Lung (tissue), 17 donors: ENCODE measurements at places on chromosomes 11 and 22. TPM values are rescaled to one million over a fixed set of nuclear protein-coding genes. Genes with fewer than 3 reads are reported as not detected.

- no peak for DNase-seq
- H3K27ac ChIP-seq: no peak overlapping the region
- peaks cover 10% of the 10 kb centered on the region for H3K4me1 ChIP-seq
- H3K36me3 ChIP-seq: peaks cover 5% of the 10 kb centered on the region
- H3K27me3 ChIP-seq: no peaks in the 10 kb centered on the region
These were observed 71.2 kb downstream of the ZBTB16 start for GRCh38 chr11:114130629-114131277.

DNA sequence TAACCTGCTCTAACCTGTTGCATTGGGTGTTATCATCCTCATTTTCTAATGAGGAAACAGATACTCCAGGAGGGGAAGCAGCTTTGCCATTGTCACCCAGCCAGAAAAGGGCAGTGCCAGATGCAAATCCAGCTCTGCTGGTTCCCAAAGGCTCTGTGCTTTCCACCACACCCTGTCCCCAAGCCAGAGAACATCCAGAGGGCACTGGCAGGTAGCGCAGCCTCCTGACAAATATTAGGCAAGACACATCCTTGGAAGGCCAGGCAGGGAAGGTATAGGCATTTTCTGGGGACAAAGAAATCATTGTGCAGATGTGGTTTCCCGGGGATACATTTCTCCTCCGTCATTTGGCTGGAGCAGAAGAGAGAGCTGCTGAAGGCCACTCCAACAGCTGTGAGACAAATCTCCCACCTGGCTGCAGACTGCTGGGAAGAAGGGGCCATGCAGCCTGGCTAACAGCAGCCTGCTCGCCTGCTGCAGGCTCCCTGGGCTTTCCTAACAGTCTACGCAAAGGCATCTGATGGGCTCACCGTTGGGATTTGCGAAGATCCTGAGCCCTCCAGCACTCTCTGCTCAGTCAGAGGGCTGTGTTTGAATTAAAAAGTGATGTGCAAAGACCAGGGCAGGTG lies 93.9 kb upstream of the PITPNB start:
- peaks cover 13% of the 10 kb centered on the region for H3K36me3 ChIP-seq
- H3K27me3 ChIP-seq: no peaks in the 10 kb centered on the region
- DNase-seq: no peak
- no peak overlapping the region for H3K4me3 ChIP-seq
- H3K4me1 ChIP-seq: peaks cover 6% of the 10 kb centered on the region
- H3K27ac ChIP-seq: no peak overlapping the region

- no peaks in the 10 kb centered on the region for H3K27me3 ChIP-seq
- H3K4me1 ChIP-seq: peaks cover 15% of the 10 kb centered on the region
- H3K27ac ChIP-seq: peak within 1 kb of the TSS; percentile 79
- H3K36me3 ChIP-seq: peaks cover 3% of the 10 kb centered on the region
- DNase-seq: peak; percentile 98
These were observed at the start of gene NAGA for GRCh38 chr22:42070517-42071422. NAGA (minus strand) TSS chr22:42070812; CDS start chr22:42070297, 515 bp downstream.

DNA sequence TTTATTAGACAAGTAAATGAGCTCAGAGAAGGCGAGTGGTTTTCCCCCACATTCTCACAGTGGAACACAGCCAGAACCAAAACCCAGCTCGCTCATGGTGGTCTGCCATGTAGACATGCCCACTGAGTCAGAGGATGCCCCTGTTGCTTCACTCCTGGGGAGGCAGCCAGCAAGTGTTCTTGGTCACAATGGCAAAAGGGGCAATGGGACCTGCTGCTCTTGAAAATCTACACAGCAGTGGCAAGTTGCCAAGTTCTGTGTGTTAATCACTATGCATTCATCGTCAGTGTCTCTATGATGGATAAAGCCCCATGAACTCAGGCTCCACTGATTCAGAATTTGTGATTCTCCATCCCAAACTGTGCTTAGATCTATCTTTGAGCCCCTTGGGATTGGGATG lies 64.7 kb upstream of the TBCEL start:
- no peaks in the 10 kb centered on the region for H3K4me1 ChIP-seq
- H3K27me3 ChIP-seq: no peaks in the 10 kb centered on the region
- no peaks in the 10 kb centered on the region for H3K36me3 ChIP-seq
- H3K27ac ChIP-seq: no peak overlapping the region

RTN4RL2 gene
- 4.8 TPM for total RNA-seq

DNA sequence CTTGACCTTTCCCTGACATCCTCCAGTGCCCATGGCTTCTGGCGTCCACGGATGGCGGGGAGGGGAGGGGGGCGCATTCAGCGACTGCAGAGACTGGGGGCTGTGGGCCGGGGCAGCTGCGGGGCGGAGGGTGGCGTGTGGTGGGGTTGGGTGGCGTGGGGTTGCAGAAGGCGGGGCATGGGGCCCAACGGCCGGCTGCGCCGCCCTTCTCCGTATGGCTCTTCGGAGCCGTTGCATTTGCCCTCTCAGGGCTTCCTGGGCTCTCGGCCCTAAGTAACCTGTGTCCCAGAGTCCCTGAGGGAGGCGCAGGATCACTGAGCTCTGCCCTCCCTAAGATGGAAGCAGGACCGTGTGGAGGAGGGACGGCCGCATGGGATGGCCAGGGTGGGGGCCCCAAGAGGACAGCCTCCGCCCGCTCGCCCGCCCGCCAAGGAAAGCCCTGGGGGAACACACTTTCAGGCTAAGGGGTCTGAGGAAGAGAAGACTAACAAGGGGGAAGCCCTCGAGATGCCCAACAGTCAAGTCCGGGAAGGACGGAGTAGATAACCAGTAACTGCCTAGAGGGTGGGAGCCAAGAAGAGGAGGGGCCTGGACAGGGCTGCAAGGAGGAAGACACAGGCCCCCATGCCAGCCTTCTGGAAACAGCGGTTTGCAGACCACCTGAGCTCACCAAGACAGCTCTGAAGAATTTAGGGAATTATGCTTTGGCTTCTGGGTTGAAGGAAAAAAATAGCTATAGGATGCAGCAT lies 9.2 kb upstream of the AIFM3 start:
- H3K36me3 ChIP-seq: no peaks in the 10 kb centered on the region
- DNase-seq: no peak
- no peak overlapping the region for H3K27ac ChIP-seq
- H3K4me3 ChIP-seq: peak overlapping the region; percentile 58
- H3K4me1 ChIP-seq: no peaks in the 10 kb centered on the region

DNA sequence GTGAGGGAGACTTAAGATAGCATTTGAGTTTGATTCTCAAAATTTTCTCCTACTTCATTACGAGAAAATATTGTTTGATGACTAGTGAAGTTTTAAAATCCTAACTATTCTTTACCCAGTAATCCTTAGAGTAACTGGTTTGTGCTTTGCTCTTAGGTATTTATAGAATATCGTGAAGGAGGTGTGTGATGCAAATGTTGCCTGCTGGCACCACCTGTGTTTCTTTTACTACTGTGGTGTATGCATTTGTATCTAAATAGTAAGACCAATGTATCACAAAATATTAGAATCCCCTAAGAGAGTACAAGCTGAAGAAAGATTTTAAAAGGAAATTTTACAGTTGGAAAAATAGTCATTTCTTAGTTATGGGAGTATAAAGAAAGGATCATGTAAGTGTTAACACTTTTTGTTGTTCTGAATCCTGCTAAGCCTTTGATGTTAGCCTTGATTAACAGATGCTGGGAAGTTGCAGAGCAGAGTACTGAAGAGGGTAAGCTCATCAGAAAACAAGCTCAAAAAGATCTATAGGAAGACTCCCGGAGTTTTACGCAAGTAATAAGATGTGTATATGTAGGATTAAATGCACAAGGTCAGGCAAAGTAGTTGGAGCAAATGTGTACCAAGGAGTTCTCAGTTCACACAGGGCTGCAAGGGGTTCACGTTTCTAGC lies 102.2 kb upstream of the SLC6A5 start:
- no peaks in the 10 kb centered on the region for H3K4me1 ChIP-seq
- DNase-seq: no peak
- no peak overlapping the region for H3K4me3 ChIP-seq
- H3K36me3 ChIP-seq: peaks cover 10% of the 10 kb centered on the region
- H3K27ac ChIP-seq: no peak overlapping the region

DNA sequence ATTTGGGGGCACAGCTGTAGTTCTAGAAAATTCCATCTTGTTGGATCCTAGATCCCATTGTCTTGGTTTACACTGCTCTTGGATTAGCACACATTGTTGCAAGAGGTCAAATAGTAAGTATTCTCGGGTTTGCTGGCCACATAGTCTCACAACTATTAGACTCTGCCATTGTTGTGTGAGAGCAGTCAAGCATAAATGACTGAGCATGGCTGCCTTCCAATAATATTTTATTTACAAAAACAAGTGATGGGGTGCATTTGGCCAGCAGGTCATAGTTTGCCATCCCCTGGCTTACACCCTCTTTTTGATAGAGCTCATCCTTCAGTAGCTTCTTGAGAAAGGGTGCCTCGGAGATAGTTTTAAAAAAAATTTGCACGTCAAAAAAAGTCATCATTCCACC lies 77.9 kb upstream of the ALX4 start:
- H3K4me1 ChIP-seq: no peaks in the 10 kb centered on the region
- no peak overlapping the region for H3K27ac ChIP-seq
- no peak overlapping the region for H3K4me3 ChIP-seq

GRCh38 chr22:39275814-39276439 lies 31.1 kb upstream of the PDGFB start:
- DNase-seq: no peak
- no peaks in the 10 kb centered on the region for H3K36me3 ChIP-seq
- H3K27ac ChIP-seq: no peak overlapping the region
- H3K4me3 ChIP-seq: no peak overlapping the region
- no peaks in the 10 kb centered on the region for H3K27me3 ChIP-seq

DNA sequence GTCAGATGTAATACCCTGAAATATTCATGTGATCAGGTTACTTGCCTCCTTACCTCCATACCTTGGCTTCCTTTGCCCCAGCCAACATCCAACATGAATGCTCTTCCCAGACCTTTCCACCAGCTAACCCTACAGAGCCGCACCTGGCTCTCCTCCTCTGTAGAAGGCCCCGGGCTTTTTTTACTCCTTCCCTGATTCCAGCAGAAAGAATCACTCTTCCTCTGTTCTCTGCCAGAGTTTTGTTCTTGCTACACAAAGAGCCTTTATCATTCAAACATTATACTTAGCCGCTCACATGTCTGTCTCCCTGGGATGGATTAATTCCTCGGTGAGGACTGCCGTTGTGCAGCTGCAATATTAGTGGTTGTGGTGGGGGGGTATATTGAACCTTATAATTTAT lies 116.8 kb upstream of the GRAMD1B start:
- no peak for DNase-seq
- H3K36me3 ChIP-seq: no peaks in the 10 kb centered on the region
- no peaks in the 10 kb centered on the region for H3K27me3 ChIP-seq
- no peak overlapping the region for H3K27ac ChIP-seq
- H3K4me1 ChIP-seq: no peaks in the 10 kb centered on the region
